ENCODE measurements at places on chromosomes 6 and 20. TPM values are rescaled to one million over a fixed set of nuclear protein-coding genes. Genes with fewer than 3 reads are reported as not detected.

Gene PRICKLE4
- total RNA-seq, result 7.3 TPM

Gene POPDC3
- total RNA-seq, result not detected

Gene PTGIS
- total RNA-seq, result 20.3 TPM

Gene TREM1
- total RNA-seq, result 0.25 TPM

Gene PRRT1
- 0.38 TPM for total RNA-seq

Gene SPAG4
- total RNA-seq, result 4.7 TPM

Gene ROS1
- 0.15 TPM for total RNA-seq

Gene HNF4A
- 189 TPM for total RNA-seq

Gene KCNB1
- total RNA-seq, result 6.5 TPM

Gene DEF6
- 1.5 TPM for total RNA-seq

Gene ASCC3
- 15.3 TPM for total RNA-seq

Gene OSTM1
- 18.9 TPM for total RNA-seq

Gene CSNK2A1
- total RNA-seq, result 33.6 TPM

Gene HIVEP1
- 9.7 TPM for total RNA-seq

Gene MCUR1
- 18.1 TPM for total RNA-seq

Gene FAM184A
- total RNA-seq, result 3.8 TPM

Gene ASIP
- total RNA-seq, result 0.55 TPM

Gene PEX7
- total RNA-seq, result 5.6 TPM

Gene RBM24
- 0.05 TPM for total RNA-seq

Gene SYCP2L
- 0.43 TPM for total RNA-seq

Gene CBLN4
- not detected for total RNA-seq

Gene POM121L2
- total RNA-seq, result not detected

Gene HLA-DQB1
- 0.68 TPM for total RNA-seq

Data from left lobe of liver (tissue), 2 donors.